ENCODE measurements at places on chromosomes 6 and 20. TPM values are rescaled to one million over a fixed set of nuclear protein-coding genes. Genes with fewer than 3 reads are reported as not detected.

The HLA-DOB gene
- not detected for total RNA-seq

The PRDM1 gene
- 19.1 TPM for total RNA-seq

The SAPCD1 gene
- total RNA-seq = 1.4 TPM

The PRR18 gene
- total RNA-seq = 0.77 TPM
